ENCODE measurements at places on chromosomes 6 and 20.

DNA sequence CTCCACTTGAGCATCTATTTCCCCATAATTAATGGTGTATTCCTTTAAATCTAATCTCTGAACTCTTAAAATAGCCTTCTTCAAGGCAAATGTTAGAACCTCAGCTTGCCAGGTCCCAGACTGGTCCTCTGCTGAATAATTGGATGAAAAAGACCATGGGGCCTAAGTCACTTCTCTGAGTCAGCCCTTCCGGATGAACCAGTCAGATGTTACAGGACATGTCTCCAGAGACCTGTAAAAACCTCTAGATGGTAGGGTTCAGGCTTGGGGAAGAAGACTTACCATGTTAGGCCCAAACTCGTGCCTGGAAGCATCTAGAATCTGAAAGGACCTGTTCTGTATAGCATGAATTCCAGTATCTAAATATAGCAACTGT, 97.3 kb downstream of the CDKAL1 start:
- DNase-seq, result no peak

DNA sequence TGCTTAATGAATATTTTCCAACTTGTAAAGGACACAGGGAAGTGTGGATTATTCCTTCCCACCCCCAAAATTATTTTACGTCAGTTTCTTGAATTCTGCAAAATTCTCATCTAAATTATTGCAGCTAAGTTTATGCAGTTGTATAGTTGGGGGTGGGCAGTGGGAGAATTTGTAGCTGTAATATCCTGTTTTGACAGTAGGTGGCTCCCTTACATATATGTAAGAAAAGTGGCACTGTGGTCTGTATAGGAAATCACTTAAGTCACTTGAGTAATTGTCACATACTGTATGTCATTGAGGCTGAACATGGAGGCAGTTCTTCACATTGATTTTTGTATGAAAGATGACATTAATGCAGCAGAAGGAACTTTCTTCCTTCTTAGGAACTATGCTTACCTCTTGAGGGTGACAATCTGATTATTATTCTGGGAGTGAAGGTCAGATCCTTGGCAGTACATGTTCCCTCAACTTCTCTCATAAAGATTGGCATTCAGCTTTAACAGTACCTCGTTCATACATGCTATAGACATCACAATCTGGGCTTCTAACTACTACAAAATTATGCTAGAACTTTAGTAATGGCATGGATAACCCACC, 14.6 kb upstream of the CFAP206 start:
- DNase-seq, result peak; percentile 30

DNA sequence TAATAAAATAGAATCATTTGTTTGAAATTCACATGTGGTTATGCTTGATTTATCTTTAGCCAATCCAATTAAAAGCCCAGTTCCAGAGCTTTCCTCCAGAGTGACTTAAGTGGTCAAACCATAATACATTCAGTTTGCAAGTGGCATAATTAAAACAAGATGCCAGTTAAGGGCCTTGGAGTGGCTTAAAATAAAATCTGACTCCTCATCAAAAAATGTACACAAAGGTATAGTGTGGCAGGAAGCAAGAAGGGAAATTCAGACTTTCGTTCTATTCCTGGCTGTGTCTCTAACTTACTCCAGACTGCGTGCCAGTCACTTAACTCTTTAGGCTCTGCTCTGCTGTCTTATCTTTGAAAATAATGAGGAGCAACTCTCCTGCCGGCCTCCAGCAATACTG, 251.3 kb upstream of the PRND start:
- DNase-seq, result no peak

GRCh38 chr6:39184906-39185580, 44.2 kb downstream of the KCNK5 start:
- peak; percentile 96 for DNase-seq

GRCh38 chr6:6152060-6152459, 145.3 kb upstream of the NRN1 start:
- DNase-seq, result no peak

DNA sequence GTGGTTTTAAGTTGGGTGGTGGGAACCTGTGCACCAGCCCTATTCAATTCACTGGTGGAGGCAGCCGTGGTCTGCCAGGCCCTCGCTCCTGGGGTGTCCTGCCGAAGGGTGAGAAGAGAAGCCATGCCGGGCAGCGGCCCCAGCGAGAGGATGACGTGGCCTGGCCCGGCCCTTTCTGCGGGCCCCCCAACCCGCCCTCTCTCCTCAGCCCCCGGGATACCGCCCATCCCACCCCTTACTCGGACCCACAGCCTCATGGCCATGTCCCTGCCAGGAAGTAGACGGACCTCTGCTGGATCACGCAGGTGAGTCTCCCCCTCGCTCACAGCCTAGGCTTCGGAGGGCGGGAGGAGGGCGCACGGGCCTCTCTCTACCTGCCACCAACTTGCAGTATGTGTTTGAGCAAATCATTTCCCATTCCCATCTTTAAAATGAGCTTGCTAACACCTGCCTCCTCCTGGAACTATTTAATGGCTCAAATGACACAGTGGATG, 30.1 kb downstream of the SNPH start:
- no peak for DNase-seq

DNA sequence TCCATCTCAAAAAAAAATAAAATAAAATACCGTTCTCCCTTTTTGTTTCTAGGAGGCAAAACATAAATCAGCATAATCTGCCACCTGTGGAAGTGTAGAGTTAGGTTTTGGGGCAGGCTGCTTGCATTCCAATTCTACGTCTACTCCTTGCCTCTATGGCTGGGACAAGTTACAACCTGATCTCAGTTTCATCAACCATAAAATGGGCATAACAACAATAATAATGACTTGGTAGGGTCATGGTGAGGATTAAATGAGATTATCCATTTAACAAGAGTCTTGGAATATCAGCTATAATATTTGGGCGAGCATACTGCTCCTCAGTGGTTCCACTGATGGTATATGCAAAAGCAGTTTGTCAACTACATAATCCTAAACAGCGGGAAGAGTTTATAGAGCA, 3.7 kb upstream of the RAE1 start:
- DNase-seq, result no peak

DNA sequence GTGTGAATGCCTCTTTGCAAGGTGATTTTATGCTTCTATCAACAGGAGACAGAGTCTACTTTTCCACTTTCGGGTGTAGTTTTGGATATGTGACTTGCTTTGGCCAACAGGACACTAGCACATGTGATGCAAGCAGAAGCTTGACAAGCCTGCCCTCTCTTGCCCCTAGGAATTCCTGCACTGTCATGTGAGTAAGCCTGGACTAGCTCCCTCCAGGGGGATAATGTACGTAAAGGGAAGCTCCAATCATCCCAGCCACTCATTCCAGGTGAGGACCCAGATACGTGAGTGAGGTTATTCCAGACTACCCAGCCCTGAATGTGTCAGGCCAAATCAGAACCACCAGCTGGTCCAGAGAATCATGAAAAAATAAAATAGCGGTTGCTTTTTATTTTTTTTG, 33.3 kb downstream of the BEND3 start:
- no peak for DNase-seq

GRCh38 chr20:39825950-39826349, 863.1 kb downstream of the MAFB start:
- no peak for DNase-seq

GRCh38 chr6:149077208-149077607, 240.3 kb upstream of the TAB2 start:
- no peak for DNase-seq

DNA sequence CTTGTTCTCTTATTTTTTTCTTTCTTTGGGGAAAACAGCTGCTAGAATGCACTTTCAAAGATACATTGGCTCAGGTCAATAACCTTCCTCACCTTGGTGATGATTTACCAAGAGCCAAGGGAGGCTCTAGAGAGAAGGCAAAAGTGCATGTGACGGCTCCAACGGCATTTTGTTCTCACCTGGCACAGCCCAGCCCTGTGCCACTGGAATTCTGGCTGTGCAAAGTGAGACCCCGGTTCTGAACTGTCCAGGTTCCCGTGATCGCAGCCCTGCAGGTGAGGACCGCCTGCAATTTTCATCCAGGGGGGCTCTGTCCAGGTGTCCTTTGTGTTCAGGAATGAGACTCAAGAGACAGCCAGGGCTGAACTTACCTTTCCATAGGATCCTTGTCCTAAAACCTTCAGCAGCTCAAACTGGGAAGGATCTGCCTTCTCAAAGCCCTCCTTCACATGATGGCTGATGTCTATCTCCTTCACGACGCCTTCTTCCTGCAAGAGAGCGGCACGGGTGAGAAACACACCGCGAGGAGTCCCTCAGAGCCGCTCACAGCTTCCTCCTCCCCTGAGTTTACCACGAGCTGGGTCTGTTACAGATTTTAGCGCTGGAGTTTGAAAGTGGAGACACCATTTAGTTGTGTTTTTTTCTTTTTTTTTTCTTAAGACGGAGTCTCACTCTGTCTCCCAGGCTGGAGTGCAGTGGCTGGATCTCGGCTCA, 48.0 kb downstream of the RAMACL start:
- DNase-seq, result no peak

DNA sequence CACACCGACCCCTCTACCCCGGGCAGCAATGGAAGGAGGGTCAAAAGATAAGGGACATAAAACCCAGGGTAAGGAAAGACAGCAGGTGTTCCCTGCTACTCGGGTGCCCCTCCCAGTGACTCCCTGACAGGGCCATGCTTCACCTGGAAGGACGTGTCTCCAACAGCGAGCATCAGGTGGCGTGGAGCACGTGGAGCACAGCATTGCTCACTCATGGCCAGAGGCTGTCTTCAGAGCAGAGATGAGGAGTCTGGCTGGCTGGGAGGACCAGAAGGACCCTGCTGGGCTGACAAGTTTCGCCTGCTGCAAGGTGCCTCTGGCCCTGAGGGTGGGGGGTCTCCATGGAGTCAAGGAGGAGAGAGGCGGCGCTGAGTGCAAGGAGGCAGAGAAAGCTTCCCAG, 15.3 kb upstream of the CDH22 start:
- DNase-seq, result no peak

DNA sequence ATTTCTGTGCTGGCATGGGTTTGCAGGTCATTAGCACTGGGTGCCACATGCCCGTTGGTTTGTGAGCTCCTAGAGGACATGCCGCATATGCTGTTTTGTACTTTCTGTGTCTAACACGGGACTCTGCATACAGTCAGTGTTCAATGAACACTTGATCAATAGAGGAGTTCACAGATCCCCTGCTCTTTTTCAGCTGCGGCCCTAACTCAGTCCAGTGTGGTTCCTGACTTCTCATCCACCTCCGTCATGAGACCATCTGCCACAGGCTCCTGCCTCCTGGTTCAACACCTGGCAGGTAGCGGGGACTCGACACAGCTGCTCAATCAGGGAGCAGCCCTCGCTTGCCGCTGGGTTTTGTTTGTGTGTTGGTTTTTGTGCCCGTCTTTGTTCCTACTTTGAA, 13.8 kb upstream of the BMP7 start:
- DNase-seq, result peak; percentile 46

DNA sequence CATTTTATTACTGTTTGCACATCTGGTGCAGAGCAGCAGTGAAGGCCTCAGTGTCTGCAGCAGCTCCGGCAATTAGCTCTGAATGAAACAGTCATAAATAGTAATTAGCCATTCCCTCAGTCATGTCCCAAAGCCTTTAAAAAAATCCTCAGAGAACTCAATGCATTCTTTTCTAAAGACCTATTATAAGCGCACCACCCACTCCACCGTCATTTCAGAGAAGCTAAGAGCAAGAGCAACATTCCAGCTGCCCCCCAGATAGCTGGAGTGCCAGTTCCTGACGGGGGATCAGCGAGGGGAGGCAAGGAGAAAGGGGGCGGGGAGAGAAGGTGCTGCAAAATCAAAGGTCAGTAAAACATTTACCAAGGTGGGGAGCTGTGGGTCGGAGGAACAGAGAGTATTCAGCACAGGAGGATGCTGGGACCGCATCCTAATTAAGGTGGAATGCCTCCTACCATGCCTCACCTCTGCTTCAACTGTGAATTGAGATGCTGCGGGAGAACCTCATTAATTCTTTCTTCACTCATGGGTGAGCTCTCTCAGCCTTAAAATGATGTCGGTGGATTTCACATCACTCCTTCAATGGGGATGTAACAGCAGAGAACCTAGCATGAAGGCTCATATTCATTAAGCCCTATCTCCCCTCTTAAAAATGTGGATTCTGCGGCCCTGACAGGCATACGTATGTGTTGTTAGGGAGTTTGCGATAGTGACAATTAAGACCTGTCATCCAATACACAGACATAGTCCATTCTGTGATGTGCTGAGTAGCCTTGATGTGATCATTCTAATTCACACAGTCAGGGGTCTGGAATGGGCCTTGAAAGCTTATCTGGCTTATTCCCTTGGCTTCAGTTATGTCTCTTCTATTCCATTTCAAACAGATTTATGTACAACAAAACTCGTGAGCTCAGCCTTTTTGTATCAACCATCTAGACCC, 469.5 kb upstream of the NRSN1 start:
- no peak for DNase-seq

DNA sequence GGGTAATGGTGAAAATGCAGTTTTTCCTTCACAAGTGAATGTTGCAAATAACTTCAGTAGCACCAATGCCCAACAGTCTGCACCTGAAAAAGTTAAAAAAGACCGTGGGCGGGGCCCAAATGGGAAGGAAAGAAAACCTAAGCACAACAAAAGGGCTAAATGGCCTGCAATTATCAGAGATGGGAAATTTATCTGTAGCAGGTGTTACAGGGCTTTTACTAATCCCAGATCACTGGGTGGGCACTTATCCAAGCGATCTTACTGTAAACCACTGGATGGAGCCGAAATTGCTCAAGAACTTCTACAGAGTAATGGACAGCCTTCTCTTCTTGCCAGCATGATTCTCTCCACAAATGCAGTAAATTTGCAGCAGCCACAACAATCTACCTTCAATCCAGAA, 64.8 kb upstream of the SMIM8 start:
- no peak for DNase-seq

DNA sequence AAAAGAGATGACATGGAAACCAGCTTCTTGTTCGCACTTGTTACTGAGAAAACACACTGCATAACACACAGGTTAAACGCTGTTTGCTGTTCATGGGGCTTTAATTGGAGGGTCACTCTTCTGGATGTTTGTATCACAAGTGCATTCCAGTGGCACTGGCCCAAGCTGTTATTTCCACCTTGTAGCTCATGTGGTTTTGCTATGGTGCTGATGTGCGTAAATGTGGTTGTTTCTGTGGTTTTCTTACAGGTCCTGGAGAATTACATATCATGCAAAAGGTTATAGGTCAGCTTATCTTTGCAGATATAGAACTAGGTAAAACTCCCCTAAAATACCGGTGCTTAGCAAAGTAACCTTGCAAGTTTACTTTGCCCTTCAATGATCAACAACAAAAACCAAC, 89.3 kb upstream of the AHI1 start:
- peak; percentile 71 for DNase-seq

GRCh38 chr6:78390066-78390465, 477.3 kb upstream of the IRAK1BP1 start:
- no peak for DNase-seq
